H4 (cell line): ENCODE measurements at places on chromosomes 7 and 10. TPM values are rescaled to one million over a fixed set of nuclear protein-coding genes. Genes with fewer than 3 reads are reported as not detected.
A peak's percentile ranks its signal among the peaks of the same experiment; 100 is the strongest.

DNA sequence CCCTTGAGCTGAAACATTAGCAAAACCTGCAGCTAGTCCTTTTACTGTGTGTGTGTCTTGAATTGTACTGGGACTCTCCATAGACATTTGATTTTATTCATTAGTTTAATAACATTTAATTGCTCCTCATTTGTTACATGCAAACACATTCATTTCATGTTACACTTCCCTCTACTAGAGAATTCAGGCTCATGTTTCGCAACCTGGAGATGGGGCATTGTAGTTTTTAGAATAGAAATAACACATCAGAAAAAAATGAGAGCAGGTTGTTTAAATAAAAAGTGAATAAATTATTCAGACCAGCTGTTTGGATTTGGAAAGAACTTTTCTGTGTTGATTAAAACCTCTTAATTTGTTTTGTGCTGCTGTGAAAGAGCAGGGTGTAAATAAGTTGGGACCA, 243.9 kb downstream of the ETV1 start:
- no peak for DNase-seq

- no peak for DNase-seq
These were observed 39.1 kb downstream of the VOPP1 start for GRCh38 chr7:55533050-55533728.

GRCh38 chr7:11533229-11533820, 298.7 kb downstream of the THSD7A start:
- no peak for DNase-seq

GRCh38 chr10:71747039-71747531, 26.2 kb downstream of the VSIR start:
- no peak for DNase-seq

DNA sequence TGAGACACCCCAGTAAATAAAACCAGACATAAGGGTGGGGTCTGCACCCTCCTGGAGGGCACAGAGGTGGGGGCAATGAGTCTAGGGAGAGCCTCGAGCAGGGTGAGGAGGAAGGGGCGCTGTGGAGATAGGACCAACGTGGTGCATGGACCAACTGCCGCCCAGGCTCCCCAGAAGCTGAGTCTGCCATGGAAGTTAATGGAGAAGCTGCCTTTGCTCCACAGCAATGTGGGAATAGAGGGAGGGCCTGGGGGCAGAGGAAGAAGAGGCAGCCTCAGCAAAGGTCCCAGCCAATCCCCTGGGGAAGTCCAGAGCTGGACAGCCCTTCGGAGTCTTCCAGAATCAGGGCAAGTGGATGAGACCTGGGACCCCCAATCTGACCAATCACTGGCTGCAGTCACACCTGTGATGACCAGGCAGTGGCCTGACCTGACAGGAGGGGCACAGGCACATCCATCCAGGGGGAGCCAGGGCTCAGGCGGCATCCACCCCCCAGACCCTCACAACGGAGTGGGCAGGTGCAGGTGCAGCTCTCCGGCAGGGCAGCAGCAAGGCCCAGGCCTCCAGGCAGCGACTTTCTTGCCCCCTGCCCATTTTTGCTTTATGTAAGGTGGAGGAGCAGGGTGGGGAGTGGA, 242.2 kb upstream of the PPP2R2D start:
- DNase-seq, result no peak

- DNase-seq, result no peak
These were observed 2.7 kb downstream of the ADK start for GRCh38 chr10:74153676-74154075.

DNA sequence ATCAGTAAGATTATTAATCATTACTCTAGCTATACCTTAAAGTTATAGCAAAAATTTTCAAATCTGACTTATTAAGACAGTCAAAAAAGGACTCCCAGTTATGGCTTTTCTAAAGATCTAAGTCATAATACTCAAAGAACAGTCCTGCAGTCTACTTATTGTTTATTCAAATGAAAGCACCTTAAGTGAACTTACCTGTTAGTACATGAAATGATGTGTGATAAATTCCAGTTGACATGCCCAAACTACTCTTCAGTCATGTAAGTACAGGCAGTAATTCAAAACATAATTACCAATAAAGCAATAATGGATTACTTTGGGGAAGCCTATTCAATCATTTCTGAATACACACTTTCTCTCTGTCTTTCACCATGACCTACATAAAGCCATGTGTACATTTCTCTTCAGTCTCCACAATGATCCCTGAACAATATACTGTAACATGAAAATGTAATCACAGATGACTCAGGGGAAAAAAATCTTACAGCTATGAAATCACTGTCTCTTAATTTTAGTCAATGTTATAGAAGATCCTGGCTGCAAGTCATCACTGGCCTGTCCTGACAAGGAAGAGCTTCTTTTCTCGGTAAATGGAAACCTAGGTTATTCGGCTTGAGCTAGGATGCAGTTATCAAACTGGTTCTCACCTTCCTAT, 420.7 kb upstream of the LRRTM3 start:
- no peak for DNase-seq

- DNase-seq, result no peak
These were observed 55.6 kb downstream of the NRF1 start for GRCh38 chr7:129667116-129667515.

DNA sequence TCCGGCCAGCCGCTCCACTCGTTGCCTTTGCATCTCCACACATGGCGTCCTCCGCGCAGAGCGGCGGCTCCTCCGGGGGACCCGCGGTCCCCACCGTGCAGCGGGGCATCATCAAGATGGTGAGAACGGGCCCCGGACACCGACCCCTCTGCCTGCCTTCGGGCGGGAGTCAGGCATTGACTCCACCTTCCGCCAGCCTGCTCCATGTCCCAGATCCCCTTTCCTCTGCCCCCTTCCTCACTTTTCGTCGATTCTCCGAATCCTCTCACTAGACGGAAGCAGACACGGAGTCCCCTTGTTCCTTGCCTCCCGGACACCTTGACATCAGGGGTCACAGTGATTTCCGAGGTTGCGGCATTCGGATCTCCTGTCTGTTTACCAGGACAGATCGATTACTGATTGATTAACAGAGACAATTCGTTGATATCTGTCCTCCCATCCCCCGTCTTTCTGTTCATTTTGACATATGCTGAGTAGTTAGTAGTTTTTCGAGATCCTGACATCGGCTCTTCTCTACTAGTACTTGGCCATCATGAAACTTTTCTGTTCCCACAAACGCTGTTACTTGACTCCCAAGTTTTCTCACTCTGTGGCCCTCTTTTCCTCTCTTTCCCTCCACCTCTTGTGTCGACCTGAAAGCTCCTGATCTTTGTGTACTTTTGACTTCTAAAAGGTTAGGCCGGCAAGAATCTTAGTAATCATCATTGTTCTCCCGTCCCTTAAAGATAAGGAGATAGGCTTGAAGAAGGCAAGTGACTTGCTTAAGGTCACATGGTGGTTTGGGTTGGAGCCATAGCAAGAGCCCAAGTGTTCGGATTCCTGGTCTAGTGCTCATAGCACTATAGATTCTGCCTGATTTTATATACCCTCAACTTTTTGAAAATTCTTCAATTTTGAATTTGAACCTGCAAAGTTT, 597 bp downstream of the SND1 start:
- no peak for DNase-seq

DNA sequence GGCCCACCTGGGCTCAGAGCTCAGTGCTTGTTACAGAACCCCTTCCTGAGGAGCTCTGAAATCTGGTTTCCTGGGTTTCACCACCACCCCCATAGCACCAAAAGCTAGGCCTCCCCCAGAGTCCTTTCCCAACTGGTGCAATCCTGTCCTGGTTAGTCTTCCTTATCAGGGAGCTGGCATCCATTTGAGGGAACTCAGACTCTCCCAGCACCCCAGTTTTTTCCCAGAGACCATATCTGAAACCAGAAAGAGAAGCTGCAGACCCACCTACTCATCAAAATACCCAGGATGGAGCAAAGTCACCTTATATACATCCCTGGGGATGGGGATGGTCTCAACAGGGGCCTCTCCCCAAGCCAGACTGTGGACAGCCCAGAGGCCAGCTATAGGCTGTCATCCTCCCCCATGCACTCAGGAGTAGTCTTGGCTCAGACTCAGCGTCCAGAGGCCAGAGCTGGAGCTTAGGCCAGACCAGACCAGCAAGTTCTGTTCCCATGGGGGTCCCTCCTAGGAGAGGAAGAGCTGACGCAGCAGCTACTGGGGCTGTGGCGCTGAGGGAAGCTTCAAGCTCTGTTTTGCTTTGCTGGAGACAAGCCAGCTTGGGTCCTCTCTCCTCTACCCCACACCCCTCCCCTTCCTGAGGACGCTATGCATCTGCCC, 3.0 kb downstream of the TBATA start:
- DNase-seq, result no peak

DNA sequence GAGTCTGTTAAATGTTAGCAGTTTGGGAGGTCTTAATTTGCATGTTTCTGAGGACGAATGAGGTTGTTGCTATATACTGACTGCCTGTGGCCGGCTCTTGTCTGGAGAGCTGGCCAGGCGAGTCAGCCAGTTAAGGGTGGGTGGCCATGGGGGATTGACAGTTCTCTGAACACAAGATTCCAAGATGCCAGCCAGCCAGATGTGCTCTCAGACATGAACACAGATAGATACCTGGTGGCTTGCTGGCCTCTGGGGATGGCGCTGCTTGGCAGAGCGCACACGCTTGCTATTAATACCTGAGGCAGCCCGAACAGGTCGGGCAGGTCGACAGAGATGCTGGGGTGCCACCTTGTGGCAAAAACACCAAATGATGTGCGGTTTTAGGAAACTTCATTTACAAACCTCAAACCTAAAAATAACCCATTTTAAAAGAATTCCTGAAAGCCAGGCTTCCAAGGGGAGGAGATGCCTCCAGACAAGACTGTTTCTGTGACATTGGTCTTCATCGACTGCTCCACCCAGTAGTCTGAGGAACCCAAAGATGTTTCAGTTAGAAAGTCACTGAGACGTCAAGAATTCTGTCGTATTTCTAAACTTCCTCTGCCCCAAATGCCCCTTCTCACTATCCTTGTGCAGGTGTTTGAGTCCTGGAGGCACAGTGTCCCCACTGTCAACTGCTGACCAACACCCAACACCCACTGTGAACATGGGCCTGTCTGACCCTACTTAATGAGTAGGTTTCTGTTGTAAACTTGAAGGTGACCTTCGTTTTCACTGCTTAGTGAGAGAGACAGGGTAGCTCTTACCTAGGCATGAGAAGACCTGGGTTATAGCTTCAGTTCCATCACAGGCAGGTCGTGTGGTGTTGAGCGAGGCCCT, 123.4 kb downstream of the NT5C2 start:
- peak; percentile 51 for DNase-seq

- no peak for DNase-seq
These were observed 197.7 kb downstream of the TCERG1L start for GRCh38 chr10:131113709-131114291.

Gene METTL27
- 0.48 and 3.3 TPM in 2 replicates for total RNA-seq

Gene OPN4
- total RNA-seq, result 0.02 and 0.35 TPM in 2 replicates

Gene MACC1
- 0.46 and 0.53 TPM in 2 replicates for total RNA-seq

Gene GARIN1A
- total RNA-seq, result 0.06 TPM in 1 of 2 replicates, not detected in the other

Gene CTAGE6
- not detected in 2 replicates for total RNA-seq

Gene CYP26C1
- total RNA-seq, result not detected in 2 replicates

Gene AGMO
- total RNA-seq, result 0.12 TPM in 1 of 2 replicates, not detected in the other

Gene OAT
- 198 and 200 TPM in 2 replicates for total RNA-seq

Gene NKX2-3
- total RNA-seq, result not detected in 2 replicates
